Epithelial cell of umbilical artery (primary cell): ENCODE measurements at places on chromosomes 6 and 20. TPM values are rescaled to one million over a fixed set of nuclear protein-coding genes. Genes with fewer than 3 reads are reported as not detected.

CPXM1 gene
- total RNA-seq: 0.32 TPM in 1 of 2 replicates, not detected in the other

RIPOR3 gene
- total RNA-seq: under 0.01 and 0.76 TPM in 2 replicates

KIFC1 gene
- total RNA-seq: 30.2 and 37.4 TPM in 2 replicates

DOK5 gene
- total RNA-seq: 0.32 and 2.4 TPM in 2 replicates

SPATS1 gene
- not detected in 2 replicates for total RNA-seq

KIF6 gene
- total RNA-seq: not detected in 2 replicates

AGER gene
- under 0.01 and 0.46 TPM in 2 replicates for total RNA-seq

CST5 gene
- not detected in 2 replicates for total RNA-seq
